ENCODE measurements at places on chromosomes 1 and 21.

DNA sequence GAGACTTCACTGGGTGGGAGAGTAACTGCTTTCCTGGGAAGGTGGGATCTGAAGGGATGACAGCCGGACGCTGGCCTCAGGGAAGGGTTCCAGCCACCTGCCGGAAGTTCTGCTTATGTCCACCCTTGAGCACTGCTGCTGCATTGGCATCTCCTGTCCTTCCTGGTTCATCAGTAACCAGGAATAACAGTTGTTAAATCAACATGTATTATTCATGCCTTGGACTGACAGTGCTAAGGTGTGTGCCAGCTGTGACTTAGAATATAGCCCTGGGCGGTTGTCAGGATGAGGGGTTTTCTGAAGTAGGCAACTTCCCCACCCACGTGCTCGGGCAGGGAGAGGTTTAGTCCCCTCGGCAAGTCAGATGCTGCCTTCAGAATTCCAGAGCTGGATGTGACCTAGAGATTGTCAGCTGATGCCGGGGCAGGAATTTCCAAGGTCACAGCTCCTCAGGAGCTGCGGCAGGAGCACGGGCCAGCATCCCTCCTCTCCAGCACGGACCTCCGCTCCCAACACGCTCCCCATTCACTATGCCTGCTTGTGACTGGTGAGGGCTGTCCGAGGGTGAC is 17.9 kb downstream of the CLDN14 start:
- no peak for DNase-seq

DNA sequence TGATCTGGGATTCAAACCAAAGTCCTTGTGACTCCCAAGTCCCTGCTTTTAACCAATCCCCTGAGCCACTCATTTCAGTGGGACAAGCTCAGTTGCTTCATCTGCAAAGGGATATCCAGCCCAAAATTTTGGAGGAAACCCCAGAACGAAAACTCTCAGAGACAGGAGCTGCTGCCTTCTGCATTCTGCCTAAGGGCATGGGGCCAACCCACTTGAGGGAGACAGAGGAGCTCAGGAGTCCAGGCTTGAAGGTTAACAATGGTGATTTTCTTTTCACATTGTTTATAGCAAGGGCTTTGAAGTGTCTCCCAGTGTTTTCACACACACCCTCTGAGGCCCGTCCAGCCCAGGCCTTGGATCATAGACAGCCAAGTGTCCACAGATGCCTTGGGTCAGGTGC is 148.1 kb upstream of the CTTNBP2NL start:
- no peak for DNase-seq

DNA sequence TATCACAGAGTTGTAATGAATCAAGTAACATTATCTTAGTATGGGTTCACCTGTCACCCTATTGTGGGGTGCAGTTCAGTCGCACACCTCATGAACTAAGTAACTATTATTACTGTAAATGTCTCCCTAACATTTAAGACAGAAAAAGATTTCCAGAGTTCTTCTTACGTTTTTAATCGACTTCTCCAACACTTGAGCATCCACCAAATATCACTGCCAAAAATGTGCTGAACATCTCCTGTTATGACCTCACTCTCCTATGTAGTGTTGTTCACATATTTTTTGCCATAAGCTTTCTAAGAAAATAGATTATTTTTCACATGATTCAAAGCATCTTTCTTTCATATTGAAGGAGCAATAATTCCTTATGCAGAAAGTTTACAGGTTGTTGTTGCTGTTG is 1.3 kb downstream of the TTLL7 start:
- no peak for DNase-seq

GRCh38 chr1:198887866-198888265 is 249.0 kb downstream of the PTPRC start:
- DNase-seq: no peak

DNA sequence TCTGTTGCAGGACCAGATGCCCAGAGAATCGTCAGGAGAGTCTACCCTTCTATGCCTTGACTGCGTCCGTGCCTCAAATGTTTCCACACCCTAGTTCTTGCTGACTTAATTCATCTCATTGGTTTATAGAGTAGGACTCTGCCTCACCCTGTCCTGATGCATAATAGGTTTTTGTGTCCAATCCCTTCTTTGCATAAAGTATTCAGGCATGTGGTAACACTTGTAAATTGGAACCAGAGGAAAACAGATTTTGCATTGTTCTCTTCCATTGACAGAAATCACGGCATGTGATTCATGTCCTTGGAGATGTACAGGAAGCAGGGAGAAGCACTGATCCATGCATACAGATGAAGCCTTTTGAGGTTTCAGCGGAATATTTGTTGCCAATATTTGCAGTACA is 29.5 kb downstream of the PLPPR5 start:
- no peak for DNase-seq

All from stimulated activated CD8-positive, alpha-beta memory T cell treated with anti-CD3 and anti-CD28 coated beads, Interleukin-7, amount 100 ng/mL, for 1 hour (primary cell).